Esophagus squamous epithelium (tissue), 5 donors: ENCODE measurements at places on chromosomes 3 and 15.

DNA sequence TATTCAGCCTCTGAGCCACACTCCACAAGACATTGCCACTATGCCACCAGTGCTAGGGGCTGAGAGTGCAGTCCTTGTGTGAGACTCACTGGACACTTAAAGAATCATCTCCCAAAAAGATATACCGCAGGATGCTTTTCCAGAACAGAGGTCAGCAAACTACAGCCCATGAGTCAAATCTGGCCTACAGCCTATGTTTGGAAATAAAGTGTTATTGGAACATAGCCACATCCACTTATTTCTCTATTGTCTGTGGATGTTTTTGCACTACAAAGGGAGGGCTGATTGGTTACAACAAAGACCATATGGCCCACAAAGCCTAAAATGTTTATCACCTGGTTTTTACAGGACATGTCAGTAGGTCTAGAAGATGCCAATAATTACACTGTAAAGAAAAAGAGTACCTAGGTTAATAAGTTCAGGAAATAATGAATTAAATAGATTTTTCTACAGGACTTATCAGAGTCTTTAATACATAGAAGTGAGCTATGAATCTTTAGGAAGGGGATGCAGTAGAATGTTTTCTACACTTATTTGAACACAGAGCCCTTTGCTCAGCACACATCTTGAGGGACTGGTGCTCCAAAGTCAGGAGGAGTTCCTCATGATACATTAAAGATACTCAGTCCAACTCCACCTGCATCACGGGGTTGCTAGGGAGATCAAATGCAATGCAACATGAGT lies 26.3 kb downstream of the SRGAP3 start:
- DNase-seq = no peak

- no peak for DNase-seq
Measured at GRCh38 chr15:74156678-74157411, 16.7 kb upstream of the ISLR start.

- no peak for DNase-seq
Measured at GRCh38 chr15:94524565-94524964, 293.2 kb downstream of the MCTP2 start.

GRCh38 chr3:123623346-123623880 lies 38.6 kb upstream of the HACD2 start:
- DNase-seq = no peak

- no peak for DNase-seq
Measured at GRCh38 chr3:57627976-57628375, 30.8 kb upstream of the ARF4 start.

- DNase-seq = no peak
Measured at GRCh38 chr3:37726525-37727290, 135.0 kb upstream of the CTDSPL start.

DNA sequence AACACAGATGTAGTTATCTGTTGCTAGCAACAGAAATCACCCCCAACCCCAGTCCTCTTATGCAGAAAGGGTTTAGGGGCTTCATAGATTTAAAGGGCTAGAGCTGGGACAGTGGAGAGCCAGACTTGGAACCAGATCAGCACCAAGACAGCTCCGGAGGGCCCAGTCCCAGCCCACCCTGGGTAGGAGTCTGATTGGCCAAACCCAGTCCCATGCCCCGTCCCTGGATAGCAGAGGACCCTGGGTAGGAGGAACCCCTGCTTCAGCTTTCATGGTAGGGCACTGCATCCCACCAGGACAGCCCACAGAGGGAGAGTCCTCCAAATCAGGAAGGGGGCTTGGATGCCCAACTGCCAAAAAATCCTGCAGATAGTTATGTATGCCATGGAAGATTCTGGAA lies 103.0 kb downstream of the CORO2B start:
- no peak for DNase-seq

DNA sequence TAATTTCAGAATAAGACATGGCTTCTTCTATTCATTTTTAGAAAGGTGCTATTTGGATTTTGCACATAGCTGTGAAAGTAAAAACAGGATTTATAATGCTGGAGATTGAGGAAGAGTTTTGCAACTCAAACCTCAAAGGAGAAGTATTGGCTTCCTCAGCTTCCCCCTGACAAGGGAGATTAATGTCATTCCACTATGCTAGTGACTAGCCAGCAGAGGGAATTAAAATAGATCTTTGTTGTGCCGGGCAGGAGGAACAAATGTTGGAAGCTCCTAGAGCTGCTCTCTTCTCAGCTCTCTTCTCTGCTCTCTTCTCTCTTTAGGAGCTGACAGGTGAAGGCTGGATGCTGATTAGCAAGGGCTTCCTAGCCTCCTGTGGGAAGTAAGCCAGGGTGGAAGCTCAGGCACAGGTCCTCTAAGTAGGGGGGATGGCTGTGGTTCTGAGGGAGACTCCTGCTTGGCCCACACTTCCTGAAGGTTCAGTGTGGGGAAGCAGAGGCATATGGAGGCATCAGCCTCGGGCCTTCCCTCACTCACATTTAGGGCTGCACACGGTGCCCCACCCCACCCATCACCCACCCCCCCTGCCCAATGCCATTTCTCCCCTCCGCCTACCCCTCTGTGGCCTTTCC lies 29.6 kb downstream of the CX3CR1 start:
- no peak for DNase-seq
